ENCODE measurements at places on chromosomes 2 and 18. TPM values are rescaled to one million over a fixed set of nuclear protein-coding genes. Genes with fewer than 3 reads are reported as not detected.

The DAPL1 gene
- total RNA-seq: not detected

The MOCOS gene
- total RNA-seq: 6.5 TPM

DNA sequence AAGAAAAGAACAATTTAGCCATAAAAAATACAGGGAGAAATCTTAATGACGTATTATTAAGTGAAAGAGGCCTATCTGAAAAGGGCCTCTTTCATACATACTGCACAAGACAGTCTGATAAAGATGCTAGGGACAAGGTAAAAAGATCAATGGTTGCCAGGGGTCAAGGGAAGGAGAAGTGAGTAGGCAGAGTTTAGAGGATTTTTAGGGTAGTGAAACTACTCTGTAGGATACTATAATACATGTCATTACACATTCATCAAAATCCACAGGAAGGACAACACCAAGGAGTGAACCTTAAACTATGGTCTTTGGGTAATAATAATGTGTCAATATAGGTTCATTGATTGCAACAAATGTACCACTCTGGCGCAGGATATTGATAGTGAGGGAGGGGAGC lies 289.3 kb downstream of the FSIP2 start:
- DNase-seq: no peak

- DNase-seq: no peak
These were observed 41.6 kb downstream of the TBC1D8 start for GRCh38 chr2:101109451-101110118.

- no peak for DNase-seq
These were observed 27.7 kb downstream of the AFTPH start for GRCh38 chr2:64551851-64552250.

DNA sequence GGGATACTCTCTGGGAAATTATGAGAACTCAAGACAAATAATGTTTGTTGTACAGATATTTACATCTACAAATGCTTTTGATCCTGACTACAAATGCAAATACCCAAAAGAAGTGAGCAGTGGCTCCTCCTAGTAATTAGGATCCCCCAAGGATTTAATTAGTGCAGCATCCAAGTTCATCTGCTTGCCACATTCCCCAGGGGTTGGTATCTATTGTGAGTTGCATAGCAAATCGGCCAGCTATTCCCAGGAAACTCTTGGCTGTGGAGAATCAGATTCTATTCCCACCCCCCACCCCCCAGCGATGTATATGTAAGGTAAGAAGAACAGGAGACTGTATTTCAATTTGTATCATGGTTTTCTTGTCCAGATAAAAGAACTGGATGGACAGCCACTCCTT lies 725.1 kb upstream of the CDH7 start:
- no peak for DNase-seq

GRCh38 chr2:61318553-61318952 lies 152.3 kb downstream of the USP34 start:
- no peak for DNase-seq

GRCh38 chr2:101328474-101329007 lies 20.0 kb upstream of the RNF149 start:
- DNase-seq: no peak

GRCh38 chr2:64525317-64525613 lies 1.1 kb downstream of the AFTPH start:
- no peak for DNase-seq

- DNase-seq: no peak
These were observed 114.9 kb upstream of the OSR1 start for GRCh38 chr2:19473350-19473749.
